Ovary (tissue), 10 donors: ENCODE measurements at places on chromosomes 5 and 9. TPM values are rescaled to one million over a fixed set of nuclear protein-coding genes. Genes with fewer than 3 reads are reported as not detected.

The EXOC3 gene
- 49.4 TPM for total RNA-seq

DNA sequence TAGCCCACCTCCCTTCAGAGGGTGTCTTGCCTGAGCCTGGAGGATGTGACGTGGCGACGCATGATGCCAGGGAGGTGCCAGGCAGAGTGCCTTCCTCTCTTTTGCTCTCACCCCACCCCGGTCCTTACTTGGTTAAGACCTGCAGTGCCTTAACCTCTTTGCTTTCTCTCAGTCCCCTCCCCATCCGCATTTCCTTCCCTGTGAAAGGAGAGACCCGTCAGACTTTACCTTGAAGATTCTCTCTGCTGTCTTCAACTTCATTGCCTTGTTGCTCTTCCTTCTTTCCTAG lies 52.0 kb upstream of the NCS1 start:
- no peak for DNase-seq

DNA sequence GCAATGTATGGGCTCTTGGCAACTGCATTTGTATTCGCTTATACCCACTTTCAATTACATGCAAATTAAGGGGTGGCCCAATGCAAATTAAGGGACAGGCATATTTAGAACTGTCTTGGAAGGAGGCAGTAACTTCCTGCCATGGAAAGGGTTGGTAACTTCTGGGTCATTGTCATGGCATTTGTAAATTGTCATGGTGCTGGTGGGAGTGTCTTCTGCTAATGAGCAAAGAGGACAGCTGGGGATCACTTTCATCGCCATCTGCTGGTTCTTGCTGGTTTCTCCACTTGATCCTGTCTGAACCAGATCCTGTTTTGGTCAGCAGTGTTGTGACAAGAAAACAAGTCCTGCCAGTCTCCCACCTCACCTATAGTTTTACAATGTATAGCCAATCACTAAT lies 23.3 kb upstream of the UGT3A2 start:
- DNase-seq = no peak

- no peak for DNase-seq
These were observed 171.2 kb downstream of the HSPA4 start for GRCh38 chr5:133222979-133223378.

DNA sequence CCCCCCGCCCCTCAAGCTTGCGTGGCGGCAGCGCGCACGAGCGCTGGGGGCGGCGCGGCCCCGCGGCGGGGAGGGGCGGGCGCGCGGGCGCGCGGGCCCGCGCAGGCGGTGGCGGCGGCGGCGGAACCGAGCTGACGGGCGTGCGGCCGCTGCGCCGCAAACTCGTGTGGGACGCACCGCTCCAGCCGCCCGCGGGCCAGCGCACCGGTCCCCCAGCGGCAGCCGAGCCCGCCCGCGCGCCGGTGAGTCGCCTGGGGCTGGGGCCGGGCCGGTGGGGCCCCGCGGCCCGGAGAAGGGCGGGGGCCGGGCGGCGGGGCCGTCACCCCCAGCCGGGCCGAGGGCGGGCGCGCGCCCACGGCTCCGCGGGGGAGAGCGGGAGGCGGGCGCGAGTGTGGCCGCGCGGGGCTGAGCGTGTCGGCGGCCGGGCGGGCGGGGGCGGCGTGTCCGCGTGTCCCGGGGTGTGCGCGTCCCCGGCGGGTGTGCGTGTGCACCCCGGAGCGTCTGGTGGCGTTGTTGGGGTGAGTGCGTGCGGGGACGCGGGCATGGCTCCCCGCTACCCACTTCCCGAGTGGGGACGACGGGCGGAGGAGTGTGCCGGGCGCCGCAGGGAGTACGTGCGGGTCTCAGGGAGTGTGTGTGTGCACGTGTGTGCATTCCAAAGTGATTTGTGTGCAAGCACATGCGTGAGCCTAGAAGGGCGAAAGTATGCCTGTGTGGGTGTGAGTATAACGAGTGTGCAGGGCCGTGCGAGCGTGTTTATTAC lies at the start of gene NEK6:
Gene NEK6 (plus strand): TSS at position 106 of the 763 bp plus-strand sequence. CDS start 44,016 bp downstream, outside the sequence.
- peak; percentile 51 for DNase-seq

The FOXD4L6 gene
- not detected for total RNA-seq

DNA sequence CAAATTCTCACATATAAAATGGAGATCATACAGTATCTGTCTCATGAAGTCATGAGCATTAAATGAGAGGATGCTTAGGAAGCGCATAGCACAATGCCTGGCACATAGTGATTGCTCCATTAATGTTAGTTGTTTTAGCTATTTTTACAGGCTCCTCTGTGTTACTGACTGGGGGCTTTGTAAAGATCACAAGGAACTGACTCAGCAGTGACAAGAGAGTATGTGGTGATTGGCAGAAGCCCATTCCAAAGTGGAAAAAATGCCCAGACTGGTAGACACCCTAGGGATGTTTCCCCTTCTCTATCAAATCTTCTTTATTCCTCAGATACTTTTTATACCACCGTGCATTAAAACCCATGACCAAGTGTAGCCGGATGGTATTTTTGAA lies 33.5 kb downstream of the ABLIM3 start:
- no peak for DNase-seq

GRCh38 chr9:119114681-119115080 lies 254.6 kb downstream of the BRINP1 start:
- DNase-seq = no peak

The LCN1 gene
- not detected for total RNA-seq

The SLF1 gene
- 3.8 TPM for total RNA-seq

DNA sequence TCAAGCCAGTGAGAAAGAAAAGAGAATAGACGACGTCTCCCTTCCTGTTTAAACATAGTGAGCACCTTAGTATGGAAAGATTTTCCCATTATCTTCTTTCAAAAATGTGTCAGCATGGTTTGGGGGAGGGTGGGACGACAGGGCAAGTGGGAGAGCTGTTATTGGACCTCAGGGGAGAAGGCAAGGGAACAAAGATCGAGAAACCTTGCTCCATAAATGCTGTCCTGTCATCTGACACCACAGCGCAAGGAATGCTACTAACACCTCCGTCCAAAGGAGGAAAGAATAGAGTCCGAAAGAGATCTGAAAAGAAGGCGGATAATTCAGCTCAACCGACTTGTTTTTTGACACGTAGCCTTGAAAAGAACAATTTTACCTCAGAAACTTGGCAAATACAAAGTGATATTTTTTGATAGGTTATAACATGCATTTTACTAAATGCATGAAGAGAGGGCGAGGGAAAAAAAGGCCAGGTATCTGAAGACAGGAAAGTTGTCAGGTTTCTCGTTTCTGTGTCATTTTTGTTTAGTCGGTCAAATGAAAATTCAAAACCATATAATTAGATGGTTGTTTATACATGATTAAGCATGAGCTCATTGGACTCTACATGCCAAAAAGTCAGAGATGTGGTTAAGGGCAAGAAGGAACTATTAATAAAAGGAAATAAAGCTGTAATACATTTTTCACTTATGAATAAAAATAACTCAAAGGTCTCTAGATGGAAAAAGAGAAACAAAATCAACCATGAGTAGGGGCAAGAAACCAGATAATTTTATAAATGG lies 155.7 kb downstream of the GLIS3 start:
- DNase-seq = no peak

The NME5 gene
- total RNA-seq = 3.6 TPM

The GARIN3 gene
- total RNA-seq = not detected

GRCh38 chr5:2270467-2270866 lies 387.7 kb upstream of the IRX4 start:
- DNase-seq = no peak

- no peak for DNase-seq
These were observed 20.2 kb upstream of the PCDHB1 start for GRCh38 chr5:141031006-141031405.

The SLC6A18 gene
- total RNA-seq = not detected

GRCh38 chr5:180637962-180638680 lies 11.3 kb downstream of the FLT4 start:
- no peak for DNase-seq

The PRELID2 gene
- 15.9 TPM for total RNA-seq

The EPB41L4B gene
- 34.3 TPM for total RNA-seq

- no peak for DNase-seq
These were observed 73.6 kb upstream of the RPS23 start for GRCh38 chr5:82351754-82352145.

- DNase-seq = no peak
These were observed 127.2 kb downstream of the CTNND2 start for GRCh38 chr5:11777096-11777495.

The TMEM174 gene
- not detected for total RNA-seq

The CA9 gene
- 2.2 TPM for total RNA-seq

DNA sequence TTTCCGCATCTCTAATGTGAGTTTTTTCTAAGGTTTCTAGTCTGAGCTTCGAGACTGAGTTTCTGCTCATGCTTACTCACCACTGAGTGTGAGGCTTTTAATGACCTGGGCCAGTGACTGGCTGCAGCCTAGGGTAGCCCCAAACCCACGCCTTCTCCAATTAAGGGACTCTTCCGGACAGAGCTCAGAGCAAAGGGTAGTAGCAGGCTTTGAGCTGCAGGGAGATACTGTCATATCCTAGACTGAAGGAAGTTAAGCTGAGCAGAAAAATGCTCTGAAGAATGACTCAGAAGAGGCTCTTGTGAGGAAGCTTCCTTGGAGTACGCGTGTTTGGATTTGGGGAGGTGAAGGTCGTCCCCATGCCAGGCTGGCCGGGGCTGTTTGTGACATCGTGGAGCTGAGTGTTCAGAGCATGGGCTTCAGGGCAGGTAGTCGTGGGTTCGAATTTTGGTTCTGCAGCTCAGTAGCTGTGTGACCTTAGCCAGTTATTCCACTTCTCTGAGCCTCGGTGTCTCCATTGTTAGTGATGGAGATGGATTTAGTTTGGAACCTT lies 3.5 kb downstream of the USP20 start:
- no peak for DNase-seq

GRCh38 chr9:127788337-127789011 lies 2.6 kb downstream of the CDK9 start:
- no peak for DNase-seq

The CCDC69 gene
- total RNA-seq = 23.0 TPM

- no peak for DNase-seq
These were observed 185.7 kb downstream of the GAPVD1 start for GRCh38 chr9:125447202-125447802.

GRCh38 chr9:20551835-20552234 lies 70.5 kb downstream of the MLLT3 start:
- DNase-seq = no peak

- no peak for DNase-seq
These were observed 100.2 kb downstream of the PIP5K1B start for GRCh38 chr9:68804911-68805889.

DNA sequence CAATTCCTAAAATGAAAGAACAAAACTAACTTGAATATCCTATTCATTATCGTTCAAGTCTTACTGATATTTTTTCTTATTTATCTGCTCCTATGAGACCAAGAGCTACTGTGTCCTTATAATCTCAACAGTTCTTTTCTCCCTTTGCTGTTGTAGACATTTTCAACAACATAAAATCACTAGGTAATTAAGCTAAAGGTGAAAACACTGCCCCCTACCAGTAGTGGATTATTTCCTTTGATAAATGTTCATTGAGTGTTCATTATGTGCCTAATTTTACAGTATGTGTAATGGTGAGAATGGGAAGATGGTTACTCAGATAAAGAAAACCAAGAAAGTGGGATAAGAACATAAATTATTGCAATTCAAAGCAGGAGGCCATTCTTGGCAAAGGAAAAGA lies 41.4 kb upstream of the PAPPA start:
- DNase-seq = no peak

The EMB gene
- total RNA-seq = 3.0 TPM

GRCh38 chr5:137379555-137380286 lies 119.4 kb downstream of the SPOCK1 start:
- DNase-seq = no peak

DNA sequence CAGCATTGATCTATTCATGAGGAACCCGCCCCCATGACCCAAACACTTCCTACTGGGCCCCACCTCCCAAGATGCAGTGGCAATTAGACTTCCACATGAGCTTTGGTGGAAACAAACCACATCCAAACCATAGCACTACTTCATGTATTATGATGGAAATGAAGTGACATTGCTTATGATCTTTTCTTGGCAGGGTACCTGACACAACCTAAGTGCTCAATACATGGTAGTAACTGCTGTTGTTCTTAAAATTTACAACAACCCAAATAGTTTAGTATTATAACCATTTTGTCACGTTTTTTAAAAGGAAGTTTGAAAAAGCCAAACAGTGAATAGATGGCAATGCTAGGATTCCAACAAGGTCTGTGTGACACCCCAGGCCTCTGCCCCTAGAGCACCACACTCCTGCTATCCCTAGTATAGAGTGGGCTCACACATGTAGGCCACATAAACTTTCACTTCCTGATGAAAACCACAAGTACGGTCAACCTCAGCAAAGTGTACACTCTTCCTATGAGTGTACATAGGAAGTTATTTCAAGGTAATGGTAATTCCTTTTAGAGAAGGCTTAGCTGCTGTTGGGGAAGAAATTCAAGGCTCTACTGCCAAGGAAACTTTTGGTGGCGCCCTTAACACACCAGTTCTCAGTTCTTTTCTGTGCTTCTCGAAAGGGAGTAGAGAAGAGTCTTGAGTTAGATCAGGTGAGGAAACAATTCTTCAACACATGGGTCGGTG lies 97.6 kb downstream of the ARSB start:
- no peak for DNase-seq

DNA sequence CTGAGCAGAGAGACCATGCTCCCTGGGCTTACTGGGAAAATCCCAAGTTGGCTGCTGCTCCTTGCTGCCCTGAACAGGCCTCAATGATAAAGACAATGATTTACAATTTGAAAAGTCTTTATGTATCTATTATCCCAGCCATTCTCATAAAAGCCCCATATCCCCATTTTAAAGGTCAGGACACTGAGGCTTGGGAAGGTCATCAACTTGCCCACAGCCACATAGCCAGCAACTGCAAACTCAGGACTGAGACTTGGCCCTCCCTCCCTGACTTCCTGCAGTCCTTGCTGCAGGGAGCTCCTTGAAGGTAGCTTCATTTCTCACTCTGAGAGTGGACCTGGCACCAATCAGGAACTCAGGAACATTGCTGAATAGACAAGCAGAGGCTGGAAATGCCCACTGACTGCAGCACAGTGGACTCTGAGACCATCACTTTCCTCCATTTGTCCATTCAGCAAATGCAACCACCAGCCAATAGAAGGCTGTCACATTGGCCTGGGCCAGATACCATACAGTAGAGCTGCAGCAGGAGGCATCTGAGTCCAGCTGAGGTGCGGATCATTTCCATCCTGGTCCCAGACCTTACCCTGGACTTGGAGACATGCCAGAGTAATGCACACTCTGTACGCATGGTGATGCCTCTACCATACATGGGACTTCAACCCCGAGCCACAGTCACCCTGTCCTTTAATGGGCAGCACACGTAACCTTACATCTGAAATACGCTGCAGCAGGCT lies 18.3 kb downstream of the TNIP1 start:
- DNase-seq = no peak

GRCh38 chr5:10550222-10550995 lies 13.5 kb upstream of the ANKRD33B start:
- no peak for DNase-seq
